ENCODE measurements at places on chromosomes 7 and 10.

DNA sequence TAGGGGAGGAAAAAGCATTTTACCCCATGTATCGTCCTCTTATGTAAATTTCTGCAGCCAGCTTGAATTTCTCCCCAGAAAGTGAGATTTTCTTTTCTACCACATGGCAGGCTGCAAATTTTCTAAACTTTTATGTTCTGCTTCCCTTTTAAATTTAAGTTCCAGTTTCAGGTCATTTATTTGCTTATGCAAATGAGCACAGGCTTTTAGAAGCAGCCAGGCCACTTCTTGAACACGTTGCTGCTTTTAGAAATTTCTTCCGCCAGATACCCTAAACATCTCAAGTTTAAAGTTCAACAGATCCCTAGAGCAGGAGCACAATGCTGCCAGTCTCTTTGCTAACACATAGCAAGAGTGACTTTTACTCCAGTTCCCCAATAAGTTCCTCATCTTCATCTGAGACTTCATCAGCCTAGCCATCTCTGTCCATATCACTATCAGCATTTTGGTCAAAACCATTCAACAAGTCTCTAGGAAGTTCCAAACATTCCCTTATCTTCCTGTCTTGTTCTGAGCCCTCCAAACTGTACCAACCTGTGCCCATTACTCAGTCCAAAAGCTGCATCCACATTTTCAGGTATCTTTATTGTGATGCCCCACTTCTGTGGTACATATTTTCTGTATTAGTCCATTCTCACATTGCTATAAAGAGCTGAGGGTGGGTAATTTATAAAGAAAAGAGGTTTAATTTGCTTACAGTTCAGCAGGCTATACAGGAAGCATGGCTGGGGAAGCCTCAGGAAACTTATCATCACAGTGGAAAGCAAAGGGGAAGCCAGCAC is 16.3 kb downstream of the EZH2 start:
- no peak for DNase-seq

- DNase-seq: no peak
These were observed 108.4 kb upstream of the SEMA3A start for GRCh38 chr7:84302949-84303348.

DNA sequence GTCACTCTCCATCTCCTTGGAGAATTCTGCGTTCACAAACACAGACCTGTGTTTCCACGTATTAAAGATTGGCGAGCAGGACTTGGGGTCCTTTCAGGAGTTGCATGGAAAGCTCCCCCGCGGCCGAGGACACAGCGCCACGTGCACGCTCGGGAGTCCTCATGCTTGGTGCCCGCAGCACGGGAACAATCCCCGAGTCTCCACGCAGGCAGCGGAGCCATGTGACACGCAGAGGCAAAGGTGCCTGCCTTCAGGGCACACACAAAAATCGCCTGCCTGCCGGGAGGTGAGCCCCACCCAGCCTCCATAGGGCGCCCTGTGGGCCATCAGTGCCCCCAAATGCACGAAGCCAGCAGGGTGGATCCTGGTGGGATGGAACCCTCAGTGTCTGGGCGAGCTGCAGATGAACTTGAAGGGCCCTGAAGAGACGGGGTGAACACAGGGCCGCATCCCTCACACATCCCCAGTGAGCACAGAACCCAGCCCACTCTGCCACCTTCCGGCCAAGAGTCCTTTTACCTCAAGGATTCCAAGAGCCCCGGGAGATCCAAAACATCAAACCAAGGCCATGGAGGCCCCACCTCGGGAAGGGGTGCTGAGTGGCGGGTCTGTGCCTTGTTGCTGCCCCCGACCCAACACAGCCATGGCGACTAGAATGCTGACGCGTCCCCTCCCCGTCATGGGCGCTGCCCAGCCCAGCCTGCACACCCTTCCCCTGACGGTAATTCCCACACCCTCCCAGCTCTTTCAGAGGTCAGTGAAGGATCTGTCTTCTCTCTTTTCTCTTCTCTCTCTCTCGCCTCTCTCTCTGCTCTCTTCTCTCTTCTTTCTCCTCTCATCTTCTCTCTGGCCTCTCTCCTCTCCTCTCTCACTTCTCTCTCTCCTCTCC is 55.9 kb downstream of the CFAP46 start:
- no peak for DNase-seq

- DNase-seq: no peak
These were observed 333.6 kb upstream of the ZNF32 start for GRCh38 chr10:43982250-43982649.

Measured in activated naive CD4-positive, alpha-beta T cell treated with Interleukin-2 at 50 U/mL for 16 hours (primary cell).